ENCODE measurements at places on chromosomes 2 and 18. TPM values are rescaled to one million over a fixed set of nuclear protein-coding genes. Genes with fewer than 3 reads are reported as not detected.

Gene GALNT3
- 16.4 TPM for total RNA-seq

Gene REG3G
- total RNA-seq: not detected

DNA sequence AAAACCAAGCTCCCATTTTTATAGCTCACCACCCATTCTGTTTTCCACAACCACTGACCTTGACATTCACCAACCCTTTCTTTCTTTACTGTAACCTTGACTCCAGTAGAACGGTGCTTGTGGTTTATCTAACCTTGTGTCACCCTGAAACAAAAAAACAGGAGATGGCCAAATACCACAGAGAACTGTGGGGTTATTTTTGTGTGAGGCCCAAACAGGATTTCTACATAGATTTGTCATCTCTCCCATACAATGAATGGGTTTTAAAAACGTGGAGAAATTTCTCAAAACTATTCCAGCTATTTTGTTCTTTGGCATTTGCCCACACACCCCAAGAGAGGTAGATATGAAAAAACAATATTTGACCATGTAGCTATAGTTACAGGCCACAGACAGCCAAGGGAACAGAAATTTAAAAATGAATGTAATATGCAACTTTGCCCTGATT, 231.3 kb upstream of the TANK start:
- DNase-seq: peak; percentile 75

Gene XDH
- total RNA-seq: 2.2 TPM

DNA sequence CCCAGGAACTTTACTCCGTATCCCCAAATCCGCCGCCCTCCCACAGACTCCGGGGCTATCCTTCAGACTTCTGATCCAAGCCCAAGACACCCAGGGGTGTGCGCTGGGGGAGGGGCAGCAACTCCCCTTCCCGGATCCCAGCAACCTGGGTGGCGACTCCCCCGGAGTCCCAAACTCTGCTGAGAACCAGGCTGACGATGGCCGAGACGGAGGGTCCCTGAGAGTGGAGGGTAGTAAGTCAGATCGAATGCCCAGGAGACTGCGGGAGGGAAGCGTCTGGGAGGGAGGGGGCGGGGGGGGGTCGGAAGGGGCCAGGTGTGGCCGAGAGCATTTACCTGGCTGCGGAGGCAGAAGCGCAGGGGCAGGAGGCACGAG, 7.0 kb upstream of the TNS1 start:
- no peak for DNase-seq

Gene DPP4
- total RNA-seq: 6.7 TPM
